ENCODE measurements at places on chromosomes 12 and 14.

GRCh38 chr14:105383083-105383730 is 15.1 kb upstream of the TEX22 start:
- no peak for DNase-seq

DNA sequence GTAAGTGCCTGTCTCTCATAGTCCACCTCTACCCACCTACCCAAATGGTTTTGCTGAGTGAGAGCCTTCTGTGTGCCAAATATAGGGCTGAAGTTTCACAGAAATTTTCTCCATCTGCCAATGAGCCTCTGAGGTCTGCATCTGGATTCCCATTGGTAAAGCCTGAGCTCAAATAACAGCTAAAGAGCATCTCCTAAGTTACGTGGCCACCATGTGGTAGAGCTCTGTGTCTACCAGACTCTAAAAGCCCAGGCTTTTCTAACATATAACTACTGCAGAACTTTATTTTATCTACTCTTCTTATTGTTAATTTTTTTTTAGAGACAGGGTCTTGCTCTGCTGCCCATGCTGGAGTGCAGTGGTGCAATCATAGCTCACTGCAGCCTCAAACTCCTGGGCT is 16.0 kb downstream of the AMDHD1 start:
- no peak for DNase-seq

GRCh38 chr14:22303589-22304195 is 285.3 kb downstream of the DAD1 start:
- DNase-seq = no peak

GRCh38 chr12:39103552-39104165 is 198.3 kb upstream of the CPNE8 start:
- peak; percentile 7 for DNase-seq

DNA sequence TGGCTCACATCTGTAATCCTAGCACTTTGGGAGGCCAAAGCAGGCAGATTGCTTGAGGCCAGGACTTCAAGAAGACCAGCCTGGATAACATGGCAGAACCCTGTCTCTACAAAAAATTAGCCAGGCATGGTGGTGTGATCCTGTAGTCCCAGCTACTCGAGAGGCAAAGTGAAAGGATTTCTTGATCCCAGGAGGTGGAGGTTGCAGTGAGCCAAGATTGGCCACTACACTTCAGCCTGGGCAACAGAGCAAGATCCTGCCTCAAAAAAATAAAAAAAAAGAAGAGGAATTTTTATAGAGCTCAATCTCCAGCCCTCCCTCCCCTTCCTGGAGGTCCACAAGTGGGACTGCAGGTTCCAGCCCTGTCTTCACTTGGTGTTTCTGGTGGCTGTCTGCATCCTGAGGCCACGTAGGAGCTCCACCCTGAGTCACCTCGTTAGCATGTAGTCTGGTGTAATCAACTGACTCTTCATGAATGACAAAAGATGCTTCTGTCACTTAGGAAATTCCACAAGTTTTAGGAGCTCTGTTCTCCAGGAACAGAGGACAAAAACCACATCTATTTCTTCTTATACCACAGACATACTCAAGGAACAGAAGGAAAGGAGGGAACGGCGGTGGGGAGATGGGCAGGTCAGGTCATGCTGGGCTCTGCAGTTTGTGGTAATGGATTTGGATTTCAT is 16.2 kb downstream of the CCDC62 start:
- no peak for DNase-seq

- DNase-seq = no peak
Measured at GRCh38 chr12:67780580-67781084, 132.1 kb downstream of the DYRK2 start.

DNA sequence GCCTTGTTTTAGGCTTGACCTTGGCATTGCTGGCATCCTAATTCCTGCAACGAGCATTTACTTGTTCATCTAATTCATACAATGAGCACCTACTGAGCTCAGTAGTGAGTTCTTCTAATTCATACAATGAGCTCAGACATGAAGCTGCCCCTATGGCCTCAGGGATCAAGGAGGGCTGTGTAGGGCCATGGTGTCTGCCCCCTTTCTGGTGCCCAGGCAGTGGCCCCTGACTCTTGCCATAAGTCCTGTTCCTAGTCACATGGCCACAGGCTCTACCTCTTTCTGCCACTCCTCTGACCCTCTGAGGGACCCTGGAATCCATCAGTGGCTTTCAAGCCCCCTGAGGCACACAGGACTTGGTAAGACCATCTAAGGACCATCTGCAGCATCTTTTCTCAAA is 148.8 kb downstream of the ZFP36L1 start:
- DNase-seq = no peak

DNA sequence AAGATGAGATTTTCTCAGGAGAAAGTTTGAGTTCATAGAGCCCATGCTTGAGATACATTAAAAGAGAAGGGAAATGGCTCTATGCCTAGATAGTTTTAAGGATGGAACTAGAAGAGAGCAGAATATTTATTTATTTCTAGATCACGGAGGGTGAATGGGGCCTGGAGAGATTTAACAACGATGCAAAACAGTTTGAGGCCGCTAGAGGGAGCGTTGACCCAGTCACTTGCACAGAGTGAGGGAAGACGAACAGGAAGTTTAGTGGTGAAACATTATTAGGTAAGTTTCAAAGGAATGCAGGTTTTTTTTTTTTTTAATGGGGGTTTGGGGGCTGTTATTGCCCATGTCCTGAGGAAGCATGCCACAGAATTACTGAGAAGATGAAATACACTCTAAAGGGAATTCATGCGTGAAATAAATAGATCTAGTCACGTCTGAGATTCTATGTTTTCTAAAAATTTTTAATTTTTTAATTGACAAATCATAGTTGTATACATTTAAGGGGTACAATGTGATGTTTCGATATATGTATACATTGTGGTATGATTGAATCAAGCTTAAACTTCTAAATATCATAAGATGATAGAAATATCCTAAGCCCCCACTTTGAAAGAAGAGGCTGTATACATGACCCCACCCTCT is 14.8 kb upstream of the PPP1R1A start:
- peak; percentile 87 for DNase-seq

DNA sequence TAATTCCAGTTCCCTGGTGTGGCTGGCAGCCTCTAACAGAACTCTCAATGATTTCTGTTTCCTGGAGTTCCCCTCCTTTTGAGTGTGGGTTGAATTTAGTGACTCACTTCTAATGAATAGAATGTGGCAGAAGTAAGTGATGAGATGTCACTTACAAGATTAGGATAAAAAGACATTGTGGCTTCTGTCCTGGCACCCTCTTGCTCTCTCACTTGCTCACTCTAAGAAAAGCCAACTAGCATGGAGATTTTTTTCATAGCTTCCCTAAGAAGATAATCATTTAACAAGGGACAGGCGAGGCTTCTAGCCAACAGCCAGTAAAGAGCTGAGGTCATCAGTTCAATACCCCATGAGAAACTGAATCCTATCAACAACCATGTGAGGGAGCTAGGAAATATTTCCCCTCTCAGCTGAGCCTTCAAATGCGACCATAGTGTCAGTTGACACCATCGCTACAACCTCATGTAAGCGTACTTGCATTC is 156.7 kb downstream of the TMTC3 start:
- DNase-seq = peak; percentile 8

- no peak for DNase-seq
Measured at GRCh38 chr12:117141097-117141898, 42.1 kb upstream of the TESC start.

- no peak for DNase-seq
Measured at GRCh38 chr14:72755766-72756165, 138.1 kb downstream of the DPF3 start.

DNA sequence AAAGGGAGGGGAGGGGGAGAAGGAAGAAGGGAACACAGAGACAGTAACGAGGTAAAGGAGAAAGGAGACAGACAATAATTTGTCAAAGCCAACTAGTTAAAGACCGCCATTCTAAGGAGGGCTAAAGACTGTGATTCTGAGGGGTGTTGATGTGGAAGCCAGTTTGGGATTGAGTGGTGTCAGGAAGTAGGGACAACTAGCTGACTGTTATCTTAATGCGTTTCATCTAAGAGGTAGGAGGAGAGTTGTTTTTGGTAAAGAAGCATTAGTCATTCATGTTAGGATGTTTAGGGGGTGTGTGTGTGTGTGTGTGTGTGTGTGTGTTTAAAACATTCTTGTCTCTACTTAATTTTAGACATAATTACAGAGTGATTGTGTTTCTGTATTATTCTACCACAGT is 95.0 kb downstream of the INSM2 start:
- DNase-seq = no peak

- DNase-seq = no peak
Measured at GRCh38 chr12:117350140-117350539, 11.3 kb downstream of the NOS1 start.

DNA sequence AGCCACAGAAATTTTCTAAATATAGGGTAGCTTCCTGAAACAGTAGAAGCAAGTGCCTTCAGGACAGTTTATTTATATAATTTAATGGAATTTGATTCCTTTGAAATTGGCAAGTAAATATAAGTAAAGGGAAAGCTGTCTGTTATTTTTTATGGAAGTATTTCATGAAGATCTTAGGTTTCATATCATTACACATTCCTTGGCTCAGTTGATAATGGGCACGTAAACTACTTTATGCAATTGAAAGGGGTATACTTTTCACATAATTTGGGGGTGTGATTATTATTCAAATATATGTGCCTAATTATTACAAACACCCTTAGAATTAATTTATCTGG is 71.1 kb upstream of the RAP1B start:
- DNase-seq = no peak

DNA sequence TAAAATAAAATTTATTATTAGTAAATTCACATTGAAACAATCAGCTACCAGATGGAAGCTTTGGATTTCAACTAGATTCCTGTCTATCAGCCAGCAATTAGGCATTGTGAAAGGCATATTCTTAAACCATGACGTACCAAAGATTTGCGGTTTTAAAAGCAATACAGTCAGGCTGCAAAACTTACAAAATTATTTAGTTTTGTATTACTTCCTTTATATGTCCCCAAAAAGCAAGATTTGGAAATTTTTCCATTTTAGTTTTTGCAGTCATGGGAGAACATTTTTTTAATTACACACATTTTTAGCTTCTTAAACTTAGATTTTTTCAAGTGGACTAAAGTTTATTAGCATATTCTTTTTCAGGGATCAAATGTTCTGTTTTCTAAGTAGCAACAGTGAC is 225.0 kb upstream of the KITLG start:
- no peak for DNase-seq

- DNase-seq = no peak
Measured at GRCh38 chr12:24574538-24574937, 374.4 kb downstream of the BCAT1 start.

DNA sequence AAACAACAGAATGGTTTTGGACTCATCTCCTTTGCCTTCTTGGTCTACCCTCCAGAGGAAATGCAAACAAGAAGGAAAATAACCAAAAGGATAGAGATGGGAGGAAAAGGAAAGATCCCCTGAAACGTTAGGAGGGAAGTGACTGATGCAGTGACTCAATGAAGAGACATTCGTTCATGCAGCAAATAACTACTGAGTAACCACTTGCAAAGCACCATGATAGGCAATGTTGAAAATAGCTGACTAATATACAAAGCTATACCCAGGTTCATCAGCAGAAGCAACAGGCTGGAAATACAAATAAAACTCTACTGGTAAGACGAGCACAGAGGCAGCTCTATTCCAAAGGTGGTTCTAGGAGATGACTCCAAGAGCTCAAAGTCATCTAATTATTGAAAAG is 41.8 kb downstream of the R3HDM2 start:
- no peak for DNase-seq

DNA sequence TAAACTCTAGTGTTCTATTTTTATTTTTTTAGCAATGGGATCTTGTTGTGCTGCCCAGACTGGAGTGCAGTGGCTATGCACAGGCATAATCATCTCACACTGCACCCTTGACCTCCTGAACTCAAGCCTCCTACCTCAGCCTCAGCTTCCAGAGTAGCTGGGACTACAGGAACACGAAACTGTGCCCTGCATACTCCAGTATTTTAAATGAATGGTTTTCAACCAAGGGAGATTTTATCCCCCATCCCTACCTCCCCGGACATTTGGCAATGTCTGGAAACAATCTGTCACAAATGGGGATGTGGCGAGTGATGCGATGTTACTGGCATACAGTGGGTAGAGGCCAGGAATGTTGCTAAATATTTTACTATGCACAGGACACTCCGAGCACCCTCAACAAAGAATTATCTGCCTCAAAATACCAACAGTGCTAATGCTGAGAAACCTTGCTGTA is 2.1 kb downstream of the CBX5 start:
- no peak for DNase-seq

DNA sequence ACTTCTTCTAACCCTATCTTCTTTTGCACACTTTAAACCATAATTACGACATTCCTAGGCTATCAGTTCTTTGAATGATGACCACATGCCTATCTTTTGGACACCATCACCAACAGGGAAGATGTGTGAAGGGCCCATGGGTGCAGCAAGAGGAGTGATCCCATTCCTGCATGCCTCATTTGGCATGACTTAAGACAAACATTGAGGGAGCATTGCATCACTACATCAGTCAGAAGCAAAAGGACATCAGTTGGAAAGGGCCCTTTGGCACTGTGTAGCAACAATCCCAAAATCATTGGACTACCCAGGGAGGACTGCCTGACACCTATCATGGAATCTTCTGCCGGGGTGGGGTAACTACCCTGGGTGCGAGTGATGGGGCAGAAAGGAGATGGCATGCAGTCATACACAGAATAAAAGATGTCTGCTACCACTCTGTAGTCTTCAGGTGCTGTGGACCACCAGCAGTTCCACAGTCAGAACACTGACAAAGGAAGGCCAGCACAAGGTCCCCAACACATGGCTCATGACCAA is 10.7 kb upstream of the TMBIM6 start:
- DNase-seq = no peak

- DNase-seq = no peak
Measured at GRCh38 chr12:1872448-1872847, 46.0 kb downstream of the CACNA2D4 start.

- no peak for DNase-seq
Measured at GRCh38 chr12:109648521-109648920, 65.1 kb upstream of the FAM222A start.

- DNase-seq = no peak
Measured at GRCh38 chr12:5945071-5946008, at the start of gene ANO2. Gene ANO2, minus strand, starts transcription at chr12:5945259. Its CDS starts 42 bp downstream, at chr12:5945217.

DNA sequence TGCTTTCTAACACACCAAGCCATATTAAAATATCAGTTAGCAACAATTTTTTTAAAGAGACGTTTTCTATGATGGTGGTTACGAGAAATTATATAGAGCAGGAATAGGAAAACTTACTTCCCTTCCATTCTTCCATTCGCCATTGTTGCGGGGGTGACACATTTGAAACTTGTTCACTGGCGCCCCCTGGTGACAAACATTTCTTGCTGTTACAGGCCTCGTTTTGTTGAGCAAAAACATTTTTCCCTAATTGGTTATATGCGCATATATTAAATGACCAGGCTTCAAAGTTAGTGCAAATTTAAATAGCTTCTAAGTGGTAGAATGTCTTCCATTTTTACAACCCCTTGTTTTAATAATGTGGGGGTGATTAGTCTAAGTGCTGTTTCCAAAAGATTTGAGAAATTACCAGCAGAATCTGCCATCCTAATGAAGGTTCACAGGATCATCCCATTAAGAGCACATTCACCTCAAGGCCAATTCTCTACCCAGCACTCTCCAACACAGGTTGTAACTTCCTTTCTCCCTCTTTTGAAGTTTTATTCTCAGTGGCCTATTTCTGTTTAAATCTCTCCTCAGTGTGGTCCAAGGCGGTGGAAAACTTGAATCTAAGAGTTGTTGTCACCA is 1124.7 kb downstream of the FLRT2 start:
- DNase-seq = peak; percentile 48

GRCh38 chr12:108629824-108630476 is 3.7 kb downstream of the SELPLG start:
- DNase-seq = peak; percentile 84

All from activated naive CD4-positive, alpha-beta T cell treated with anti-CD3 and anti-CD28 coated beads for 36 hours (primary cell).